ENCODE measurements at places on chromosomes 4 and X.

- DNase-seq = no peak
Measured at GRCh38 chr4:82648356-82648755, 86.6 kb upstream of the TMEM150C start.

DNA sequence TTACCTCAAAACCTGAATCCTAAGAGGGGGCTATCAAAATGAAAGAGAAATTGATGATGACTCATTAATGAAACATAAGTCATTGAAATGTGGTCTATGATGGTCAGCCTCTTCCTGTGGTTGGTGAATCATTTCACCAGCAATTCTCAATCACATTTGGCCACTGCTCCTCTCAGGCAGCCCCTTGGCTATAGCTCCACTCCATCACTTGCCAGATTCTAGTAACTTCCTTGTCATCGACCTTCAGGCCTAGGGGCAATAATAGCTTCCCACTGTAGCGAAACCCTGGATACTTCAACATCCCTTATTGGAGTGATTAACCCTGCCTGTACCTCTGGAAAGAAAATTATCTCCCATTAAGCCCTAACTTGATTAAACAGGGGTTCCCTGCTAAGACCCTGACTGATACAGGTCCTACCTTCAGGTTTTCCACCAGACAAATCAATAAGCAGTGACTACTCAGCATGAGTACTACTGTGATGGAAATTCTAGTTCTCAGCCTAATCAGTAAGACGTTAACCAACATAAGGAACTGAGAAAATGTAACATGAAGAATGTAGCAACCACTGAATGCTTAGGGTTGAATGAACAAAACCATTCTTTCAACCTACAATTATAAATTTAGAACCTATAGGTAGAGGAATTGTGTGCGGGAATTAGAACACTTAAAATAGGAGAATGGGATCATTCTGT lies 30.4 kb downstream of the ADH7 start:
- no peak for DNase-seq

DNA sequence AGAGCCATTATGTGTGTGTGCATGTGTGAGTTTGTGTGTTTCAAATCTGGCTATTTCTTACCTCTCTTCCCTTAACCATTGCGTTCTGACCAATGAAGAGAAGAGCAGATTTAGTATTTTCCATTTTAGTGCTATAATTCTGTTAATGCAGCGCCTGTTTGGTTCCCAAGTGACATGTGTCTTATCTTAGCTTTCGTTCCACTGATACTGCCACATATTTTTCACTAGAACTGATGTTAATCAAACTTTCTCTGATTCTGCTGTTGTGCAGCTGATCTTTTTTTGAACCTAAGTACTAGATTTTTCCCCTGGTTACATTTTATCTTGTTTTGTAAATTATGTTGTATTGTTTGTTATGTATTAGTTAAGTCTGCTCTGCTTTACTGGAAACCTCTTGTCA lies 152.9 kb upstream of the MID1 start:
- DNase-seq = no peak

- no peak for DNase-seq
Measured at GRCh38 chr4:139131209-139131870, 45.7 kb downstream of the ELF2 start.

GRCh38 chr4:175422331-175422730 lies 389.7 kb downstream of the GPM6A start:
- DNase-seq = no peak

- no peak for DNase-seq
Measured at GRCh38 chrX:31165241-31166035, 93.6 kb upstream of the FTHL17 start.

- DNase-seq = no peak
Measured at GRCh38 chr4:122652379-122652778, 31.5 kb upstream of the IL21 start.

GRCh38 chr4:120508036-120508435 lies 414.5 kb downstream of the PRDM5 start:
- DNase-seq = no peak

DNA sequence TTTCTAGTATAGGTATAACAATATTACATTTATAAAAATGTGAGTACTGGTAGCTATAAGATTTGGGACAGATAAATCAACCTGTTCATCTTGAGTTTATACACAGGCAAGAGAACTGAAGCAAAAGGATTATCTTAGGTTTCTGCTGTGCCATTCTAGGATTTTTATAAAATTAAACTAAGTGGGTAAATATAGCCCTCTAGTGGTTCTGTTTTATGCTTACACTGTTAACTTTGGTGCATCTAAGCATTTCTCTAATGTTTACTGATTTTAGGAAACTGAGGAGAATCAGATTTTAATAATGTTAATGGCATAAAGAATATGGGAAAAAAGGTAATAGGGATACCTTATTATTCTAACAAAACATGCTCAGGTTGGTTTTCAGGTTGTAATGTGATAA lies 1.1 kb upstream of the RRH start:
- no peak for DNase-seq

DNA sequence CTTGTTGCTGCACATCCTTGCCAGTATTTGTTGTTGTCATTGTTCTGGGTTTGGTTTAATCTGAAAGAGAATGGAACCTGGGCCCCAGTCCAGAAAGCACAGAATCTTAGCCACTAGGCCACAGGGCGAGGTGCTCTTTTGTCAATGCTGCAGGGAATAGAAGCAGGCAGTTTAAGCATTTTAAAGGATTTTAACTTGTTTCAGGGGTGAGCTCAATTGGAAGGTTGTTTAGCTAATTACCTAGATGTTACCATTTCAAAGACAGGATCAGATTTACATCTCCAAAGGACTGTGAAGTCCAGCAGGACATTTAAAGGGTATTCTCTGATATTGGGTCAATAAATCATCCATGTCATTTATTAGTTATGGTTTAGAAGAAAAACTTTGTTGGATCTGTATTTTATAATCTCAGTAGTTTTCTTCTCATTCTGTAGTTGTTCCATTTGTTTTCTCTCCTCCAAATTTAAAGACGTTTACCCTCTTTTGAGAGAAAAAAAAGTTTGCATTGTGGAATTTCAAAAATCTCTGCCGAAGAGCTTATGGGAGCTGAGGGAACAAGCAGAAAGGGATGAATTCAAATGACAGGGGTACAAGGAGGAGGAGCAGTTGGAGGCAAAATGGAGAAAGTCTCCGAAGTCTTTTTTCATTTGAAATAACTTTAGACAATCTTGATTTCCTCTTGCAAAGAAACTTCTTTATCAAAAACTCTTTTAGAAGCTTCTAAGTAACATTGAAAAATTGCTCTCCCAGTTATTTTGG lies 57.5 kb upstream of the FAM47C start:
- DNase-seq = no peak

DNA sequence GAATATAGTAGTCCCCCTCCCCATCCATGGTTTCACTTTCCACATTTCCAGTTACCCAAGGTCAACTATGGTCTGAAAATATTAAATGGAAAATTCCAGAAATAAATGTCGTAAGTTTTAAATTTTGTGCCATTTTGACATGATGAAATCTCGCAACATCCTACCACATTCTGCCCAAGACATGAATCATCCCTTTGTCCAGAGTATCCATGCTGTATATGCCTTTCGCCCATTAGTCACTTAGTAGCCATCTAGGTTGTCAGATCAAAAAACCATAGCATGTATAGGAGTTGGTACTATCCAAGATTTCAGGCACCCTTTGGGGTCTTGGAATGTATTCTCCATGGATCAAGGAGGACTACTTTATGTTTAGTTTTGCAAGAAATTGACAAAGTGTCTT lies 8.3 kb downstream of the PRRG1 start:
- DNase-seq = no peak

DNA sequence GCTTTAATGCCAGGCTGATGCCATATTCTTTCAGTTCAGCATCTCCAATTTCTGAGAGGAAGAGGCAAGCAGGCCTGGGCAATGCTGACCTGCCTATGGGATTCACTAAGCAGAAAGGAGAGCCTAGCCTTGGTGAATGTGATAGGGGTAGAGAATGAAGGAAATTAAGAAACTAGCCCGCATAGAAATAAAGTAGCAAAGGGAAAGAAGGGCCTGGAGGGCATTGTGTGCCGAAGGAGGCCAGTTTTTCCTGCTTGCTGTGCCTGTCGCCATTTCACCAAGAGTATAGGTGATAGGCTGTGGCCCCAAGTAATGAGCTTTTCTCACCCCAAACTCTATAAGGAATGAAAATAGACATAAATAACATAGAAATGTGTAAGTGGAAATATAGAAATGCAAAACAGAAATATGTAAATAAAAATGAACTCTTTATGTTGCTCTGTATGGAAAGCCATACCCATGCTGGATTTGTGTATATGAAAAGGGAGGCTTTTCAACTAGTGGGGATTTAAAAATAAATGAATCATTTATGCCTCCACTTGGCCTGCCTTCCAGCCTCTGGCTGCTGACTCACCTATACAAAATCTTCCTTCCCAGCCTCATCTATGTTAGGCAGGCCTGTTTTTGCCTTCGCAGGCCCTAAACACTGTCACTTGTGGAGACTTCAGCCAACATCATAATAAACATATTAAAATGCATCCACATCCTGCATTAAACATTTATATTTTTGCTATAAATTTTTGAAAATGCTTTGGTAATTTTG lies 5.1 kb upstream of the OCRL start:
- DNase-seq = no peak

DNA sequence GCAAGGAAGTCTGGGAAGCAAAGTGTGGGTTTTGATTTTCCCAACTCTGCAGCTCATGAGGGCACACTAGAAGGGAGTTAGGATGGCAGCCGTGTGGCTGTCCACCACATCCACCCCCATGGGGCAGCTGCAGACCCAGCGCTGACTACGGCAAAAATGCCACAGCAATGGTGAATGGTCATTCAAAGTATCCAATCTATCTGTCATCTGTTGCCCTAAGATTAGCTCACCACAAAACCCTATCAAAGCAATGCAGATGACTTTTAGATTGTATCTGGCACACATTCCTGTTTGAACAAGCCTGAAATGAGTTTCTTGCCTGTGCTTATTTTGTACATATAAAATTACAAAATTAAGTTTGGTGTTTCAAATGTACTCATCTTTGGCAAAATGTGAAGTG lies 29.7 kb upstream of the HPSE start:
- DNase-seq = no peak

DNA sequence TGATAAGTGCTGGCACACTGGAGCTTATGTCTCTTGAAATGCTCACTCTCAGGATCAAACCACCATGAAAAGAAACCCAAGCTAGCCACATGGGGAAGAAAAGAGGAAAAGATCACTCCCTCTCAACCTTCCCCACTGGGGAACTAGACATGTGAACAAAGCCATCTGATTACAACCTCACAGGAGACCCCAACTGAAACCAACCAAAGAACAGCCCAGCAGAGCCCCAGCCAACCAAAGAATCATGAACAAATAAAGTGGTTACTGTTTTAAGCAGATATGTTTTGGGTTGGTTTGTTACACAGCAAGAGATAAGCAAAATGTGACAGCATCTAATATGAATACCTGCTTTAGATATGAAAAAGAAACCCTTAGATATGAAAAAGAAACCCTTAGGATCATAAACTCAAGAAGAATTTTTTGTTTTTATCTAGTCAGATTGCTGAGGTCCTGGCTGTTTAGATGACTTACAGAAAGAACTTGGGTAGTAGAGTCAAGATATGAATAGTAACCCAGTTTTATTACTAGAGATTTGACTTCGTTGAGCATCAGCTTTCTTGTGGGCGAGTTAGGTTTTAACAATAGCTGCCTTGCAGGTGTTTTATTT lies 23.7 kb upstream of the TLR7 start:
- no peak for DNase-seq

- DNase-seq = no peak
Measured at GRCh38 chr4:21885770-21886169, 62.8 kb downstream of the KCNIP4 start.

GRCh38 chrX:122582280-122582974 lies 601.7 kb upstream of the GRIA3 start:
- no peak for DNase-seq

- DNase-seq = no peak
Measured at GRCh38 chr4:164888096-164888715, 11.2 kb downstream of the APELA start.

GRCh38 chr4:102477657-102478056 lies 23.5 kb upstream of the NFKB1 start:
- DNase-seq = no peak

DNA sequence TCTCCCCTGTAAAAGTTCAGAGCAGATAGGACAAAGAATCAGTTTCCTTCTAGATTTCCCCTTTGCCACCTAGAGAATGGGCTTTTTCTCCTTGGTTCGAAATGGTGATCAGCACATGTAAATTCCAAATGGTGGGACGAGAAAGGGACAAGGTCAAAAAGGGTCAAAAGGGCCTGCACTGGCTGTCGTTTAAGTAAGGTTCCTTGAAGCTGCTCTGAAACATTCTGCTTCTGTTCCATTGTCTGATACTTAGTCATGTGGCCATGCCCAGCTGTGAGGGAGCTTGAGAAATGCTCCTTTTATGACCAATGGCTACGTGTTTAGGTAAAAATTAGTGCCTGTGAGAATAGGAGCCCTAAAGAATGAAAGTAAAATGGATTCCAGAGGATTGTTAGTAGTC lies 165.9 kb upstream of the CENPE start:
- DNase-seq = no peak

GRCh38 chrX:23228950-23229448 lies 105.7 kb upstream of the PTCHD1 start:
- DNase-seq = no peak

DNA sequence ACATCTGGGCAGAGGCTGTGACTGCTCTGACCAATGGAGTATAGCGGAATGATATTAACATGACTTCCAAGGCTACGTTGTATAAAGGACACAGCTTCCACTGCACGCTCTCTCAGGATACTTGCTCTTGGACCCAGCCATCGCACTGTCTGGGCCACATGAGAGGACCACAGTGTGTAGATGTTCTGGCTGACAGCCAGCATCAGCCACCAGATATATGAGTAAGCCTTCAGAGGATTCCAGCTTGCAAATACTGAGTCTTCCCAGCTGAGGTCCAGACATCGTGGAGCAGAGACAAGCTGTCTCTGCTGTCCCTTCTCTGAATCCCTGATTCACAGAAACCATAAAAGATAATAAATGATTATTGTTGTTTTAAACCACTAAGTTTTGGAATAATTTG lies 146.8 kb upstream of the USP9X start:
- DNase-seq = no peak

- no peak for DNase-seq
Measured at GRCh38 chr4:164701665-164702064, 52.3 kb upstream of the SMIM31 start.
